ENCODE measurements at places on chromosomes 13 and 19.

GRCh38 chr13:45341799-45342500, 967 bp upstream of the TPT1 start:
- DNase-seq = peak; percentile 69

- no peak for DNase-seq
Measured at GRCh38 chr13:102049853-102050252, 352.0 kb downstream of the FGF14 start.

GRCh38 chr19:11479898-11480714, 740 bp downstream of the ELAVL3 start:
- no peak for DNase-seq

GRCh38 chr13:25286308-25286968, 850 bp downstream of the MTMR6 start:
- peak; percentile 54 for DNase-seq

DNA sequence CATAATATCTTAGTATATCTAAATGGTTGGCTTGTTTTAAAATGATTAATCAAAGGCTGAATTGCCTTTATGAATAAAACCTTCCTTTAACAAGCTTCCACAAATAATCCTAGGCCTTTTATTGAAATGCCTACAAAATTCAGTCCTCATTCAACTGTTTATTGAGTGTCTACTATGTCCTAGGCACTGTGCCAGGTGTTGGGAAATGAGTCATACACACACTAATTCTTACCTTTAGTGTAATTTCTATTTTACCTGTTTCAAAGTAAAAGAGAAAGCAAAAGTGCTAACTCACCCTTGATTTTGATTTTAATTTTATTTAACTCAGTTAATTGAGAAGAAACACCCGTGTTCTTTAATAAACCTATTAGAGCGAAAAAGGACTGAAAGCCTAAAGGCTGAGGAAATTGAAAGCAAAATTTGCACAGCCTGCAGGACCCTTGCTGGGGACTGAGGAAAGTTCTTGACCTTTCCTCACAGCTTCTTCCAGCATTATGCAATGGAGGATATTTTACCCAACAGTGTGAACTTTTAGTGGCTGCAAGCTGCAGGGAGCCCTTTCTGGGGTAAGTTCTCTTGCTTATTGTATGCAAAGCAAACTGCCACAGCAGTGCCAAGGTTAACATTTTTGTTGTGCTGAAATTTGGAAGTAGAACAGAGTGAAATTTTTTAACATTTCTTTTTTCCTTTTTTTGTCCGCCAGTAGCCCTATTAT, 83.1 kb downstream of the B3GLCT start:
- DNase-seq = no peak

GRCh38 chr19:15268192-15268927, 36.1 kb upstream of the EPHX3 start:
- no peak for DNase-seq

DNA sequence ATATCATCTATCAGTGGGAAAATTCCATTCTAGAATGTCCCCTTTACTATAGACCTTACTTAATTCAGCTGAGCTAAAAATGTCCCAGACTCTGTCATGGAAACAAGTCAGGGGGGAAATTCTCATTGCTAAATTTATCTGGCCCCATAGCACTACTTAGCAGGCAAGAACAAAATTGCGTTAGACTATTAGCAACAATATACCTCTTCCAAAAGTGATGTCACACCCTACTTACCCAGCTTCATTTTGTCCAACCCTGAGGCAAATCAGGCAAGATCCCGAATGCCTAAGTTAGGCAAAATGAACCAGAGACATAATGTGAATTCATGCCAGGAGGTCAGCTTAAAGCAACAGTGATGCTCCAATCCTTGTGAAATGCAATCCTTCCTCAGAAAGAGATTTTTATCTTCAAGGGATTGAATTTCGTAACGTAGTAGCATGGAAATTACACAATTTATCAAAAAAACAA, 93.7 kb downstream of the FRY start:
- DNase-seq = no peak
